ENCODE measurements at places on chromosomes 6 and 20. TPM values are rescaled to one million over a fixed set of nuclear protein-coding genes. Genes with fewer than 3 reads are reported as not detected.

PPP1R14C gene
- not detected for total RNA-seq

TAGAP gene
- total RNA-seq: 245 TPM

LINC00237 gene
- total RNA-seq: not detected

PACRG gene
- 0.81 TPM for total RNA-seq

DNA sequence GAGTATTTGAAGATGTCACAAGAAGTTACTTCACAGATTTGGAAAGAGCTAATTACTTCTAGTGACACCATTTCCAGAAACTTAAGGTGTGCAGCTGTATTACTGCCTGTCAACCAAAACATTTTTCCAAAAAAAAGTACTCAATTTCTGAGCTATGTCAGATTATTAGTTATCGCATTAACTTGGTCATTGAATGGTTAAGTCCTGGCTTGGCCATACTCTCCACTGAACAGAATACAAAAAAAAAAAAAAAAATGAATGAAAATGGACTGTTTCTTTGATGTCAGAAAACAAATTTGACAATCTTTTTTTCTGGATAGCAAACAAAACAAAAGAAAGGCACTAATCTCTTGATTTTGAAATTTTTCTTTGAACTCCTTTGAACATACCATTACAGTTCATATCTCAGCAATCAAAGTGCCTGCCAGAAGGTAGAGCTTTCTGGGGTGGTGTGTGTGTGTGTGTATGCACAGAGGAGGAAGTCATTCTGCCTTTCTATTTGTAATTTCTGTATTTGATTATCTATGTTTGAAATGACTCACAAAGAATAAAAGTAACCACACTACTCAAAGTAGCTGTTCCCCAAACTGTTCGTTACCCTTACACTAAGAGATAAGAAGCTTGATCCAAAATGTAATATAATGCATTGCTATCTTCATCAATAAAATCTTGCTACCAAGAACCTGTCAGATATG lies 210.8 kb upstream of the FUT9 start:
- H3K4me1 ChIP-seq: no peaks in the 10 kb centered on the region
- no peak overlapping the region for H3K4me3 ChIP-seq
- H3K36me3 ChIP-seq: no peaks in the 10 kb centered on the region
- no peak for DNase-seq
- no peaks in the 10 kb centered on the region for H3K27me3 ChIP-seq

DNA sequence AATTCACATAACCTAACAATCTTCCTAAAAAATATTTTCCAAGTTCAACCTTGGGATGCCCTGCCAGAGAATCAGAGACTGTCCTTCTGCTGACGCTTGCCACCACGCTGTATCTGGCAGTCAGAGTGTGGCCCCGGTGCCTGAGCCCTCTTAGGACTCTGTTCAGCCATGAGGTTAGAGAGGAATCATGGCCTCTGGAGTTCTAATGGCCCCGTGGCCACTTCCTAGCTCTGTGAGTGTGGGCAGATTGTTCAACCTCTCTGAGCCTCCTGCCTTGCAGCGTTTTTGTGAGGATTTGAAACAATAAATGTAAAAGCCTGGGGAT lies 2.2 kb downstream of the BPHL start:
- H3K4me1 ChIP-seq: peaks cover 15% of the 10 kb centered on the region
- no peak overlapping the region for H3K27ac ChIP-seq
- no peak for DNase-seq
- H3K27me3 ChIP-seq: no peaks in the 10 kb centered on the region
- no peak overlapping the region for H3K4me3 ChIP-seq

GRCh38 chr6:15626878-15627674 lies 35.8 kb downstream of the DTNBP1 start:
- no peak overlapping the region for H3K4me3 ChIP-seq
- DNase-seq: no peak
- H3K36me3 ChIP-seq: peaks cover 8% of the 10 kb centered on the region
- peaks cover 6% of the 10 kb centered on the region for H3K4me1 ChIP-seq
- no peaks in the 10 kb centered on the region for H3K27me3 ChIP-seq

DNA sequence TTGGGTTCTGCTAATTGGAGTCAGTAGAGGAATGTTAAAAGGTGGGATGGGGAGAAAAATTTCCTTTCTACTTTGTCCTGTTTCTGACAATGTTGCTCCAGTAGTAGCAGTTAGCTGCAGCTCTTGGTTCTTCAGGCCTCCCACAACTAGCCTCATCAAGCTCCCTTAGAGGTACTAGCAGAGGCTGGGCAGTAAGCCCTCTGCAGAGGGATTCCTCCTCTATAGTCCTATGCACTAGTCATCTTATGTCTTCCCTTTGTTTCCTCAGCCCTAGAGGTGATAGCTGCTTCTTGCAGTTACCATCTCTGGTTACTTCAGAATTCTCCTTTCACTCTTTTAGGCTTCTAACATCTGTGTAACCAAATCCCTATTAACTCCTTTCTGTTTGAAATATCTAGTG lies 99.8 kb downstream of the FILIP1 start:
- H3K4me3 ChIP-seq: no peak overlapping the region
- H3K27ac ChIP-seq: no peak overlapping the region
- no peak for DNase-seq
- H3K36me3 ChIP-seq: no peaks in the 10 kb centered on the region

- no peak overlapping the region for H3K4me3 ChIP-seq
- no peak for DNase-seq
- no peaks in the 10 kb centered on the region for H3K4me1 ChIP-seq
- no peak overlapping the region for H3K27ac ChIP-seq
Measured at GRCh38 chr20:53769041-53769440, 175.4 kb upstream of the ZNF217 start.

DNA sequence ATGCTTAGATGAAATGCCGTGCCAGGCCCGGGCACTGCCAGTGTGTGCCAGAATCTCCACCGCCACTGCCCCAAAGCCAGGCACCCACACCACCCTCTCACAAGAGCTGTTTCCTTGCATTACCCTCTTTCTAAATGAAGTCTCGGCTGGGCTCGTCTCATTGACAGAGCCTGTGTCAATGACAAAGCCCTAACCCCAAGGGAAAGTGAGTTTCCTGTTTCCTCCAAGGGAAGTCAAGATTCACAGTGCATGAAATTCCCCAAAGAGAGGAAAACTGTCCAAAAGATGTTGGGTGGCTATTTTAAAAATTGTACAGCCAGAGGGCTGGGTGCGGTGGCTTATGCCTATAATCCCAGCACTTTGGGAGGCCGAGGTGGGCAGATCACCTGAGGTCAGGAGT lies 75.4 kb upstream of the AKAP12 start:
- H3K4me1 ChIP-seq: no peaks in the 10 kb centered on the region
- no peak overlapping the region for H3K27ac ChIP-seq
- DNase-seq: no peak
- no peaks in the 10 kb centered on the region for H3K27me3 ChIP-seq

DNA sequence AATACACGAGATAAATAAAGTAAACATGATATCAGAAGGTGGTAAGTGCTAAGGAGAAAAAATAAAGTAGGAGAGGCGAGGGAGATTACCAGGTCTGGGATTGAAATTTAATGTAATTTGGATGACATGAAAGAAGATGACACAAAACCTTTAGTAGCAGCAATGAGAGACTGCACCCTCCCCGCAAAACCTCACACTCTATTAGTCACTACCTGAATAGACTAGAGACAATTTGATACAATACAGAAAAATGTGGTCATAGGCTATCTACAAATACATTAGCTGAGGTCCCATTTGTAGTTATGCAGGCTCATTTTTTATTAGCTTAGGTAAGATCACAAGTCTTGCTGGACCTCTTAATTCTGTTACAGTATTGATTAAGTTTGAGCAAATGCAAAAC lies 125.5 kb downstream of the LRFN2 start:
- no peak overlapping the region for H3K27ac ChIP-seq
- no peaks in the 10 kb centered on the region for H3K4me1 ChIP-seq
- no peak overlapping the region for H3K4me3 ChIP-seq
- DNase-seq: no peak
- H3K36me3 ChIP-seq: no peaks in the 10 kb centered on the region

DNA sequence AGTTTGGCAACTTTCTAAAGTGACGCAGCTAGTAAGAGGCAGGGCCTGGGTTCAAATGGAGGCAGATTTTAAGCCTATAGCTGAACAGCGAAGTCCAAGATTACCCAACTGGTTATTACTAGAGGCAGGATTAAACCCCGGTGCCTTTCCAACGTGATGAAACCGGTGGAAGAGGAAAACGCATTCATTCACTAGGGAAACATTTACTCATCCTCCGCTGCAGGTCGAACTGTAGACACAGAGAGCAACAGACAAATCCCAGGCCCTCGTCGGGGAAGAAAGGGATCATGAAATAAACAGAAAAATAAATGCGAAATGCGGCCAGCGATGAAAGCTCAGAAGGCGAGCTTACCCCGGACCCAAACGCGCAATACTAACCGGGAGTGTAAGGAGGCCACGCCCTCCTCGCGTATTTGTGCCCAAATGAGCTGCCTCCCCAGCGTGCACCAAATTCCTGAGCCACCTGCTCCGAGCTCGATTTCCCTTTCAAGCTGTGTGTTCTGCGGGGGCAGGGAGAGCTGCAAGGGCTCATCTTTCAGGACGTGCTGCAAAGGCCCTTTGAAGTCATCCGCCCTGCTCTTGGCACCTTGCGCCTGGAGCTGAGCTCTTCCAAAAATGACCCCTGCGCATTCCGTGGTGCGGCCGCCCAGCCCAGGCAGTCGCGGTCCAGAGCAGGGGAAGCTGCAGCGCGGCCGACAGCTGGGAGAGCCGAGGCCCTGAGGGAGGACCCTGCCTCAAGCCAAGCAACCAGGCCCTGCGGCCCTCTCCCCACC lies 46.9 kb downstream of the PDYN start:
- DNase-seq: no peak
- H3K27ac ChIP-seq: no peak overlapping the region
- H3K36me3 ChIP-seq: no peaks in the 10 kb centered on the region
- H3K4me1 ChIP-seq: no peaks in the 10 kb centered on the region
- no peak overlapping the region for H3K4me3 ChIP-seq
- peaks cover 21% of the 10 kb centered on the region for H3K27me3 ChIP-seq

DNA sequence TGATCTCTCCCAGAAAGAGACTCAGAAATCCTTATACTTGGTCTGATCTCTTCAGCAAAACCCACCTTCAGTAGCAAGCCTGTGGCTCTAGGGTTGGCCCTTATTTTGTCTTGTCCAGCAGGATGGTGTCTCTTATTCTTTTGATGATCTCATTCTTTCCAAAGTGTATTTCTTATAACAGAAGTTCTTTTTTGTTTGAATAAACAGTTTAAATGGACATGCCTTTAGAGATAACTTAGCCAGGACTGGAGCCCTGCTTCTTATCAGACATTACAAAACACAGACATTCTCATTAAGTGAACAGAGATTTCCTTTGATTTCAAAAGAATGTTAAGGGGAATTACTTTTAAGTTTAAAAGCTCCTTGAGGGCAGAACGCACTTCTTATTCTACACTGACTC lies 31.7 kb downstream of the KCNS1 start:
- peaks cover 10% of the 10 kb centered on the region for H3K4me1 ChIP-seq
- no peaks in the 10 kb centered on the region for H3K27me3 ChIP-seq
- no peak for DNase-seq
- H3K36me3 ChIP-seq: peaks cover 62% of the 10 kb centered on the region

- H3K4me1 ChIP-seq: no peaks in the 10 kb centered on the region
- H3K36me3 ChIP-seq: no peaks in the 10 kb centered on the region
- no peak for DNase-seq
Measured at GRCh38 chr6:112225691-112226090, 28.7 kb downstream of the LAMA4 start.

- H3K4me3 ChIP-seq: no peak overlapping the region
- H3K36me3 ChIP-seq: no peaks in the 10 kb centered on the region
- DNase-seq: no peak
- no peaks in the 10 kb centered on the region for H3K27me3 ChIP-seq
- peaks cover 2% of the 10 kb centered on the region for H3K4me1 ChIP-seq
Measured at GRCh38 chr6:117463762-117464665, 18.5 kb upstream of the DCBLD1 start.

DNA sequence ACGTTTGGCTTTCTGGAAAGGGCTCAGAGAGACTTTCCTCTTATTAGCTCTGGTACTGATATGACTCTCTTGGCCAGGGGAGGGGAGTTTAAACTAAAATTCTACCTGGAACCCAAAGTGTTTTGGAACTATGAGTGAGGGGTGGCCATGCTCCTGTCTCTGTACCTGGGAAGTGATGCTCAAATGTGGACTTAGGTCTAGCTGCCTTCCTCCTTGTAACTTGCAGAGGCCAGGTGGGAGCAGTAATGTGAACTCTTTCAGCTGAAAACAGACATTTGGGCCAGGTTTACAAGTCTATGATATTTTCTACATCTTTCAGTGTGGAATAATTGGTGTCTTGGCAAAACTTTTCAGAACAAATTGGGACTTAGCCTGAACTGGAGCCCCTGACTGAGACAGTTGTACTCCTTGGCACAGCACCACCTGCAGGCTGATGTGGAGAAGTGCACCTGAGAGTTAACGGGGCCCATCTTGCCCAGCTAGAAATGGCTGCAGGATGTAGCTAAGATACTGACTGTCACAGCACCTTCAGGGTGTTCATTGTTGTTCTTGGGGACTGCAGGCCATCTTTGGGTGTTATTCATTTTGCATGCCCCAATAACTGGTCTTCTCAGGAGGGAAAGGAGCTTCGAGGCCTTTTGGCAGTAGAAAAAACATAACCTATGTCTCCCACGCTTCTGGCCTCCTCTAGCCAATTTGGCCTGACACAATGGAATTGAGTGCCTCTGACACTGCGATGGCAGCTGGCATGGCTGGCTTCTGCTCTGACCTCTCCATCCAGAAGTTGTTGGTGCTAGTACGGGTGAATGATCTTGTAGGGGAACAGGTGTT lies 37.1 kb downstream of the CD109 start:
- no peak overlapping the region for H3K27ac ChIP-seq
- no peaks in the 10 kb centered on the region for H3K4me1 ChIP-seq
- peak; percentile 48 for DNase-seq
- no peaks in the 10 kb centered on the region for H3K36me3 ChIP-seq
- no peak overlapping the region for H3K4me3 ChIP-seq

GRCh38 chr20:4800676-4801449 lies 79.2 kb downstream of the PRND start:
- H3K4me1 ChIP-seq: peaks cover 4% of the 10 kb centered on the region
- peaks cover 89% of the 10 kb centered on the region for H3K36me3 ChIP-seq
- no peak overlapping the region for H3K27ac ChIP-seq

DNA sequence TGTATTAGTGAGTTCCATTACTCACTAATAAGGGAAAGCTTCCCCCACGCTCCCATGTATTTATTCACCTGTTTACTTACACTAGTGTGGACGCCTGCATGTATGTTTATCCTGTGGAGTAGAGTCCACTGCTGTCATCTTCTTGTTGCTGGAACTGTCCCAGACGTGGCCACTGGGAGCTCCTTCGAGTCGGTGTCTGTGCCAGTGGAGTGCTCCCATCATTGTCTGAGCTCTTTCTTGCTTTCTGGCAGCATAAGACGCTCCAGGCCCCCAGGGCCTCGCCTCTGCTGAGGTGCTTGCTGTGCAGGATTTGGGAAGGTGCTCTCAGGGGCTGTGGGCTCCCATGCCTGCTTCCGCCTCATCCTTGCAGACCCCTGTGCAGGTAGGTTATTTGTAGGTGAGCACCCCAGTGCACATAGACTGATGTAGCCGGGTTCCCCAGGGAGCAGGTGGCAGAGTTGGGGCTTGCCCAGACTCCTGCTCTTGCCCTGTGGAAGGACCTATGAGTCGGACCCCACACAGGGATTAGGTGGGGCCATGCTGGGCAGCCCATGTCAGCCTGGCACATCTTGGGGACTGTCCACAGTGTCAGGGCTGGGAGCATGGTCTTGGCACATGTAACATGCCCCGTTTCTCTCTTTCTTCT lies 16.6 kb downstream of the PHACTR3 start:
- H3K27ac ChIP-seq: no peak overlapping the region
- H3K4me3 ChIP-seq: no peak overlapping the region
- no peaks in the 10 kb centered on the region for H3K4me1 ChIP-seq
- no peaks in the 10 kb centered on the region for H3K36me3 ChIP-seq
- peaks cover 4% of the 10 kb centered on the region for H3K27me3 ChIP-seq

- H3K27ac ChIP-seq: no peak overlapping the region
- H3K4me1 ChIP-seq: no peaks in the 10 kb centered on the region
- DNase-seq: no peak
- H3K27me3 ChIP-seq: no peaks in the 10 kb centered on the region
Measured at GRCh38 chr6:148001844-148002642, 340.6 kb upstream of the SASH1 start.
